NCI-H2081 treated with DMSO at 0.1 percent for 48 hours (cell line): ENCODE measurements at places on chromosomes 2 and 18.

GRCh38 chr2:27730261-27730662 lies 41.3 kb upstream of the MRPL33 start:
- DNase-seq, result no peak

GRCh38 chr2:173296235-173296634 lies 58.4 kb upstream of the CDCA7 start:
- no peak for DNase-seq

DNA sequence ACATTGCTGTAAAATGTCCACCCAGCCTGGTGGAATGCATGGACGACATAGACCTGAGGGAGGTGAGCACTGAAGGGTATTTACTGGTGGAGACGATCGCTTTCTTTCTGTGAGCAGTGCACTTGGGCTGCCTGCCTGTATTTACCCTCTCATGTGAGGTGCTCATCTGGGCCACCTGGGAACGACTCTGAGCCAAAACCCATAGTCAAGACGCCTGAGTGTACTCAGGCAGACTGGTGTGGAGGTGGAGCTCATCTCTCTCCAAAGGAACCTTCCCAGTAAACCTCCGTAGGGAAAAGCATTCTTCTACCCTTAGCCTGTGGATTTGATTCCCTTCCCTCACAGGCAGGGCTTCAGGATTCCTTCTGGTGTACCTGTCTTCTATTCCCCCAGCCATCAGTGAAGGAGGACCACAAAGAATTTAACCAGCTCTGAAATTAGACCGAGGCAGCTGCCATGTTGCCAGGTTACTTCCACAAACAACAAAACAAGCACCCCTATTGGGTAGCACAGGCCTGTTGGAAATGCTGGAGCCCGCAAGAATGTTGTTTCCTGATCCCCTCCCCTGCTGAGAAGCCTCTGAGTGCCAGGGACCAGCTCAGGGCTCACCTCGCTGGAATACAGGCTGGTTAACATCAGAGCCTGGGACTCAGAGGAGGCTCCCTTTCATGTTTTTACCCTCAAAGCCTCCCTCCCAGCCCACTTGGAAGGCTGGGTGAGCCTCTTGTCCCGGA lies 47.5 kb upstream of the TXNDC2 start:
- DNase-seq, result peak; percentile 42

DNA sequence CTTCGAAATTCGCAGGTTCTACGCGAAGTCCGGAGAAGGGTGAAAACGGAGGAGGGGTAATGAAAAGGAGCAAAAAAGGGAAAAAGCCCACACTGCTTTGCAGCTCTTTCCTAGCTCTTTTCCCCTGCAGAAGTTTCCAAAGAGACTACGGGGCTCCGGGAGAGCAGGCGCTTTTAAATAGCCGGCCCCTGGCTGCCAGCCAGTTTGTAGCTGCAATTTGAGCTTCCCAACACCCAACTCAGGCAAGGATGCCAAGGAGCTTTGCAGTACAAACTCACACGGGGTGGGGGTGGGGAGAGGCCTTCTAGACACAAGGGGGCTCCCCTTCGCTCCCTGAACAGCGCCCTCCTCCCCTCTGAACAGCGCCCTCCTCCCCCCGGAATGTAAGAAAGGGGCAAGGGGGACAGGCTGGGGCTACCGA lies at the start of gene IGFBP5:
TSS of gene IGFBP5 (minus strand) at position 149 of the 421 bp plus-strand sequence. CDS start 774 bp downstream, outside the sequence.
- DNase-seq, result peak; percentile 64

DNA sequence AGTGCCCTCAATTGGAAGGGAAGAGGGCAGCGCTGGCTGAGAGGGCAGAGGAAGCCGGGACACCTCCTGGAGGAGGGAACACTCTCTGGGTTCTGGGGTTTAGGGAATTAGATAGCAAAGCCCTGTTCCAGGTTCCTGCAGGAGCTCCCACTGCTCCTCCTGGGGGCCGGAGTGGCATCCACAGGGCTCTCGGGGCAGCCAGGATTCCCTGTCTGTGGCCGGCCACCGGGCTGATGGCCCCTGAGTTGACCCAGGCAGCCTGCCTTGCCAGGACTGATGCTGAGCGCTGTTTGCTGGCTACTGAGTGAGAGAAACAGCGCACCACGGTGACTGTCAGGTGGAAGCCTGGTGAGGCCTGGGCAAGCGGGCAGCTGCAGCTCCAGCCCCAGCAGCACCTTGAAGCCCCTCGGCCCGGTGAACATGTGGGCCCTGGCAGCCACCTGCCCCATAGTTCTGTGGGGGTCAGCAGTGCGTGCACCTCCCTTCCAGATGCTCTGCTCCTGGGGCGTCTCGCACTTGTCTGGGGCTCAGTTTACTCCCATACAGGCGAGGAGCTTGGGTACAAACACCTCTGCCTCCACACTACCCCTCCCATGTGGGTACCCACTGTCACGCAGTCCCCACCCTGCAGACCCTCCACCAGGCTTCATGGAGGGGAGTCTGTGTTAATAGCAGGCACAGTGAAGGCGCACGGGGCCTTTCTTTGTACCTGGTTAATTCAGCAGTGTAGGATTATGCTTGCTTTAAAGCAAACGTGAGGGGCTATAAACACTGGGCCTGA lies 7.7 kb upstream of the ALLC start:
- DNase-seq, result no peak

GRCh38 chr2:190615555-190616200 lies 33.2 kb upstream of the NAB1 start:
- DNase-seq, result peak; percentile 54

DNA sequence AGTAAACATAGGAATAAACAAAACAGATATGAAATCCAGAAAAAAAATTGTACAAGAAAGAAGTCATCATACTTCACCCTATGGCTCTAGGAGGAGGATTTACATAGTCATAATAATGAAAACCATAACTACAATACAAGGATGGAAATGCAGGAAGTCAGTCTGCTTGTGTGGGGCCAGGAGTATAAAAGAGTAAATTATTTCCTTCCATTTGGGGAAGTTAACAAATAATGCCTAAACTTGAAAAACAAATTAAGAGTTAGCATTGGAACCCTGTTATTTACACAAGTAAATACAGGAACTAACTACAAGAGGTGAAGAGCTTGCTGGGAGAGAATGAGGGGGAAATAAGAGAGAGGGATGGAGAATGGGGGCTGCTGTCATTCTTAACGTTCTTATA lies 15.4 kb downstream of the TMEM163 start:
- no peak for DNase-seq

- DNase-seq, result peak; percentile 30
Measured at GRCh38 chr2:237939251-237939650, 27.6 kb upstream of the UBE2F start.

- DNase-seq, result no peak
Measured at GRCh38 chr18:47403317-47403716, 151.9 kb upstream of the SKOR2 start.

DNA sequence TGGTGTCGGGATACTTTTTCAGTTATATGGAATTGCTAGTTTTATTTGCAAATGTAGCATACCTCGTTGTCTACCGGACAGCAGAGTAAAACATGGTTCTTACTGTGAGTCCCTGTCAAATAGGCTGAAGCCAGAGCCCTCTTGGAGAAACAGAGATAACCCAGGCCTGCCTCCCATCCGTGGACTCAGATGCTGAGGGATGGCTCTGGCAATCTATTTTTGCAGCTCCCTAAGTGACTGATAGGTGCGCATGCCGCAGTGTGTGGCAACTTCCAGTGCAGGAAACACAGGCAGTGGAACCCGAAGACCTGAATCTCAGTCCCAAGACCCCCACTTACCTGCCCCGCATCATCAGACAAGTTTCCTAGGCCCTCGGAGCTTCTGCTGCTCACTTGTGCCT lies 33.6 kb downstream of the STEAP3 start:
- DNase-seq, result no peak

GRCh38 chr2:102983786-102984185 lies 222.0 kb downstream of the TMEM182 start:
- DNase-seq, result no peak
